Stimulated activated CD8-positive, alpha-beta memory T cell treated with anti-CD3 and anti-CD28 coated beads, Interleukin-7, amount 100 ng/mL, for 1 hour (primary cell): ENCODE measurements at places on chromosomes 7 and 10.

DNA sequence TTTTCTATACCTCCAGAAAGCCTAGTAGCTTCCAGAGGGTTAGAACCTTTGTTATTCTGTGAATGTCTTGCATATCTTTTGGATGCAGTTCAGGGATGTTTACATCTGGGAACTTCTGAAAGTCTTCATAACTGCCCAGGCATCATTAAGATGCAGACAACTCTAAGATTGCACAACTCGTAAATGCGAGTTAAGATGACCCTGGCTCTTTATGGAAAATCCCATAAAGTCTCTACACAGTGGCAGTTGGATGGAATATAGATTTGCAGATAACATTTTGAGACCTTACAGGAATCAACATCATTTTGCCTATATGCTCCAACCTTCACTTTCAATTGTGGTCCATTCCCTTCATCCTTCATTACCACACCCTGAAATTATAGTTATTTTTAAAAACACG, 151.7 kb downstream of the CREB5 start:
- DNase-seq, result no peak

GRCh38 chr7:123770378-123770777, 21.6 kb upstream of the WASL start:
- DNase-seq, result no peak

GRCh38 chr7:45367026-45367425, 207.1 kb upstream of the ADCY1 start:
- DNase-seq, result no peak

- peak; percentile 59 for DNase-seq
Observed at GRCh38 chr10:128047351-128047750, 78.9 kb downstream of the MKI67 start.

GRCh38 chr7:46654546-46655443, 733.7 kb upstream of the IGFBP3 start:
- no peak for DNase-seq

DNA sequence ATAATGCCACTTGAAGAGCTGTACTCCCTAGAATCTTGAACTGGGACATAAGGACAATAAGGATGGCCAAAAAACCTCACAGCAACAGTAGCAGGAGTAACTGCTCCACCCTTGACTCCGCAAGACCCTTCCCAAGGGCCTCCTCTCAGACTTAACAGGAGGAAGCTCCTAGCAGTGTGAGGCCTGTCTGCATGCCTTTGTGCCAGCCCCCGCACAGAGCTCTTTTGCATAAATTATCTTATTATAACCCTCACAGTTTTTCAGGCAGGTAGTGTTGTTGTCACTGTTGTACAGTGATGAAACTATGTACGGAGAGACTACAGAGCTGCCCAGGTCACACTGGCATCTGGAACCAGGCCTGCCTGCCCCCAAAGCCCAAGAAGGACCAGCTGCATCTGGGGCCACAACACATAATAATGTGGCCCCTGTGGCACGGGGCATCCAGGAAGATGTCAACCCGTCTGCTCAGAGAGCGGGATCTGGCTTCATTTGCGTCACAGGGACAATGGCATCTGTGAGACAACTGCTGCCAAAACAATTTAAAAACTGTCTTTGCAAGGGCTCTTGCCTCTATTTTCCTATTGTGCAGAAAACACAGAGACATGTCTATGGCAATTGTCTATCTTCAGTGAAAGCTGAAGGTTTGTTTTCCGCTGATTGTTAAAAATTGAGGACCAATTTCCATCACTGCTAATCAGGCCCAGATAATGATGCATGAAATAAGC, 249.3 kb upstream of the GRB10 start:
- no peak for DNase-seq

GRCh38 chr7:22339725-22340390, 17.1 kb downstream of the RAPGEF5 start:
- DNase-seq, result no peak

DNA sequence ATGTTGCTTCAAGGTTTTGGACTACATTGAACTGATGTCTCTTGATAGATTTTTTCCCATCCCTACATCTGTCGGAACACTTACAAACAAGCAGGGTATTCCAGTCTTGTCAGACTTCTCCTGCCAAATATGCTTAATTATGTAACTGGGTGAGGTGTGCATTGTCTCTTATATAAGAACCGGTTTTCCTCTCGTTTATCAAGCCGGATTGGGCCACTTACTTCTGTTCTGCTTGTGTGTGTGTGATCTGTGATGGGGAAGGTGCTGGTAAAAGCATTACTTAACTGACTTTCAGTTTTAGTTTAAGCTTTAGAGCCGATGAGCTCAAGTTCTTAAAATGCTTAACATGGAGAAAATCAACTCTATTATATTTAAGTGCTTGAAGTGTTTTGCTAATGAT, 57.9 kb downstream of the OTUD1 start:
- no peak for DNase-seq
